Activated naive CD4-positive, alpha-beta T cell (primary cell): ENCODE measurements at places on chromosomes 5 and 9.

DNA sequence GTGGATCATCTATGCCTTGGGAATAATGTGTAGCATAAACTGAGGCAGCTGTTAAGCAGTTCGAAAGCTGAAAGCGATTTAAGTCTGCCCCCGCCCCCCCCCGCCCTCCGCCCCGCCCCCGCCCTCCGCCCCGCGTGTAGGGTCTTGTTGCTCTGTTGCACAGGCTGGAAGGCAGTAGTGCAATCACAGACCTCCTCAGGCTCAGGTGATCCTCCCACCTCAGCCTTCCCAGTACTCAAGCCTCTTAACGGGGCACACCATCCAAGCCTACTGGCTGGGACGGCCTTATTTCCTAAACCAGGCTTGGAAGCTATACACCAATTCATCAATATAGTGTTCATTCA, 945 bp downstream of the ANKDD1B start:
- no peak for DNase-seq

DNA sequence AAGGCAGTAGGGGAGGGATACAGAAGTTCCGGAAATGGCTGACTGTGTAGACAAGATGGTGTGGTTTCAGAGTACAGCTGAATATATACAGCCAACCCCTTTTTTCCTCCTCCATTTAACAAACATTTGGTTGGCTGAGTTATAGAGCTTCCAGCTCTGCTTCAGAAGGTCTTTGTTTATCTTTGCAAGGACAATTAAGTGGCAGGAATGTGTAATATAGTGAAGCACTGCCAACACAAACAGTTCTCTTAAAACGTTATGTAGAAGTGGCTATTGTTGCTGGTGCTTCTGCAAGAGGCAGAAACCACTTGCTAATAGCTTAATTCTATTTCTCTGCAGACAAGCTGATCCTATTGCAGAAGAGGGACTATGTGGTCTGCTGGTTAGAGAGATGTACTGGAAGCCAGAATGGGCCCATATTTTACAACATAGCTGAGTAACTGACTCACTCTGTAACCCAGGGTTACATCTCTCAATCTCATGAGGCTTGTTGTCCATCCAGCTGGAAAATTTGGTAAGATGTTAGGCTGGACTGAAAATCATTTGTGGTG, 62.7 kb upstream of the OSMR start:
- DNase-seq: no peak

GRCh38 chr5:145237843-145238242, 597.3 kb downstream of the PRELID2 start:
- no peak for DNase-seq

GRCh38 chr9:120741191-120741590, 26.9 kb upstream of the MEGF9 start:
- no peak for DNase-seq

- DNase-seq: no peak
Measured at GRCh38 chr9:80025796-80026520, 454.2 kb downstream of the TLE4 start.

DNA sequence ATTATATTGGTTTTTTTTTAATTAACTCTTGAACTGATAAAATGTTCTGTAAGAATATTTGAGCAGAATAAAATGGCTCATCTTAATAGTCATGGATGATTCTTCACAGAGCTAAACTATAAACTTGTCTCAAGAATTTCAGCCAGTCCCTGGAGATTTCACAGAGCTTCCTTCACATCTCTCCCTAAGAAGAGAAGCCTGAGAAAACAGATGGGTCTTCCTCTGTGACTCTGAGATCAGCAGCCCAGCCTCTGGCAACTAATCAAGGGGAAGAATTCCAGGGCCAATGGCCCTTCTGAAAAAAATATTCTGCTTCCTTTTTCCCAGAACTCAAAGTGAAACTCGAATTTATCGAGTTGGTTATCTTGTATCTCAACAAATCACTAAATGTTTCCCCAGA, 122.2 kb upstream of the ITGA1 start:
- DNase-seq: no peak

GRCh38 chr9:92746567-92747458, 17.8 kb downstream of the BICD2 start:
- no peak for DNase-seq

DNA sequence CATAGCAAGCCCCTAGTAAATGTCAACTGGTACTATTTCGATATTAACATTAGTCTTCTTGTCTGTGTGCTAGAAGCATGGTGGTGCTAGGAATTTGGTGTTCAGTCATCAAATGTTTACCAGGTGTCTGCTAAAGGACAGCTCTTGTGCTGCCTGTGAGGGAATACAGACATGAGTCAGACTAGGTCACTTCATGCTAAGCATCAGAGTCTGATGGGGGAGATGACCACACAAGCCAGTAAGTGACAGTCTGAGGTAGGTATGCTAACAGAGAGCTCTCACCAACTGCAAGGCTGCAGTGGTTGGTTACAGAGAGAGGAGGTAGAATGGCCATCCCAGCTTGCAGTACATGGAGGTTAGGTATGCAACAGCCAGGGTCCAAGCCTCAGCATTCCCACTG, 320.9 kb downstream of the CDK5RAP2 start:
- DNase-seq: no peak

GRCh38 chr5:57166276-57166675, 7.6 kb upstream of the GPBP1 start:
- DNase-seq: no peak

DNA sequence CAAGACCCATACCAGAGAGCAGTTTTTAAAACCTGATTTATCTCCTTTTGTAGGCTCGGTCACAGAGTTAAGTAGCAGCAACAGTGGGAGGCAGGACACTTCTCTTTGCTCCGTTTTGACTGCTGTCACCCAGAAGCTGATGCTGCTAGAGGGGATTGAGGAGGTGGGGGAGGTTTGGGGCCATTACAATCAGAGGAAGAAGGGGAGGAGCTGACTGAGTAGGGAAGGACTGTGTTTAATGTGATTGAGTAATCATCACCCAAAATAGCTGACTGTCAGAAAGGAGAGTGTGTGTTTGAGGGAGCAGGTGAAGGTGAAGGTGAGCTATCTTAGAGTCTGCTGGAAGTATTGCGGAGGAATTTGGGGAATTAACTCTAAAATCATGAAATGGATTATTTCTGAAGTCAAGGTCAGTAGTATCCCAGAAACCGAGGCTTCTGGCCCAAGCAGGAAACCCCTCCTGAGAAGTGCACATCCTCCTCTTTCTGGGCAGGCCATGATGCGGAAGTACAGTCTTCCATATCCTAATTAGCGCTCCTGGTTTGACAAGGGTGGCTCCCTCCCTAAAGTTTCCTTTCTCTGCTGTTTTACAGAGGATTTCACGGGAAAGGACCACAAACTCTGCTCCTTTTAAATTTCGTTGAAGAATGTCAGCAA, 214.9 kb downstream of the PLK2 start:
- no peak for DNase-seq

DNA sequence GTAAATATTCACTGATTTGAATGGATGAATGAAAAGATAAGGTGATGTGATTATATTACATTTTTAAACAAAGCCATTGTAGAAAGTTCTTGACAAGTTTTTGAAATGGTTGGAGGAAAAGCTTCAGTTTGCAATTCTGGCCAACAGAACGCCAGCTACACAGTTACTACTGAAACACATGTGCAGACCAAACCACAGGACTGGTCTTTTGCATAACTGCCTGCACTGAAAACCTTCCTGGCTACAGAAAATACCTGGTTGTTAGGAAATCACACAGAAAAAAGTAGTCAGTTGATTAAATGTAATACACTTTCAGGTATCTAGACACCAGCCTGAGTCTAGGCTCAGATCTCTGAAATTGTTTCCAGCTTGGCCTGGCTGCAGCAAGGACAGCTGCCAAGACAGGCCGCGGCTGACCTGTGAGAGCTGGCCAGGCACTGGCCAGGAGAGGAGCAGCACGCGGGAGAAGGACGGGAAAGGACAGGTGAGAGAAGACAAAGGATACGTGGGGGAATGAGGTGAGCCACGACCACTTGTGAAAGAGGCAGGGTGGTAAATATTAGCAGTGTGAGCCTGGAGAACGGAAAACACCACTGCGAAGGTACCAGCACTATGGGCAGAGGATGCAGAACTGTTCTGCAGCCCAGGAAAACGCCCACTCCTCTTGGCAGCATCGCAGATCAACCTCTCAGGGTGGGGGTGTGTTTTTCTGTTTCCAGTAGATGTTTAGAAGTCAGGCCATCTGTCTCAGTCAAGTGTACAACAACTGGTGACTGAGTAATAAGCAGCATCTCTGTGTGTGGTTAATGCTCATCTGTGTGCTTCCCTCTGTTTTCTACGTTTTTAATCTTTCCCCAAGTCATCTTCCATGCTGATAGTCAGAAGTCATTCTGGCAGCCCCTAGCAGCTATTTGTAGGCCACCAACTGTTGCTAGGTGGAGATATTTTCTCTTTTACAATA, 137.4 kb downstream of the SCAMP1 start:
- no peak for DNase-seq

DNA sequence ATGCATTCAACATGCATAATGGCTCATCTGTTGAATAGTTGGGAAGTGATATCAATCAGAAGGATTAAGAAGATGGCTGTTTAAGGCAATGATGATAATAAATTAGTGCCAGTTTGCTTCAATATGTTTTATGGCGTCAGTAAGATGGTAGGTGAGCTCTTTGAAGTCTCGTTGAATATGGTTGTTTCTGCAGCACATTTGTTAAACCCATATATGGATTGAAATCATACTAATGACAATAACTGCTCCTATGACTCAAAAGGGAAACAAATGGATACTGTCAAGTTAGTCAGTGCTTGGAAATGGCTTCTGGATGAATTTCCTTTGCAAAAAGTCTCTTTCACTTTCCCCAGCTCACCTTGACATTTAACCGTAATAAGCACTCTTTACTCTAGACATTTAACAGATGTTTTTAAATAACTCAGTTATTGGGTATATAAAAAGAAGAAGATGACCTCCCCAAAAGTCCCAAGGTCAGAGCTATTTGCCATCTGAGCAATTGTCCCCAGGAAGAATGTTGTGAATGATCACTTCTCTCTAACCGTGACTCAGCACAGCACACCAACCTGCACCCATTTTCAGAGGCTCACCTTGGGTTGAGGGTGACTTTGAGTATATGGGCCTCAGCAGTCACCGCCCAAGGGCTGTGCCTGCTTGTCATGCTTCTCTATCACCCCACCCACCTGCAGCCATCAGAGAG, 133.4 kb downstream of the GRIA1 start:
- no peak for DNase-seq
